ENCODE measurements at places on chromosomes 4 and X. TPM values are rescaled to one million over a fixed set of nuclear protein-coding genes. Genes with fewer than 3 reads are reported as not detected.

DNA sequence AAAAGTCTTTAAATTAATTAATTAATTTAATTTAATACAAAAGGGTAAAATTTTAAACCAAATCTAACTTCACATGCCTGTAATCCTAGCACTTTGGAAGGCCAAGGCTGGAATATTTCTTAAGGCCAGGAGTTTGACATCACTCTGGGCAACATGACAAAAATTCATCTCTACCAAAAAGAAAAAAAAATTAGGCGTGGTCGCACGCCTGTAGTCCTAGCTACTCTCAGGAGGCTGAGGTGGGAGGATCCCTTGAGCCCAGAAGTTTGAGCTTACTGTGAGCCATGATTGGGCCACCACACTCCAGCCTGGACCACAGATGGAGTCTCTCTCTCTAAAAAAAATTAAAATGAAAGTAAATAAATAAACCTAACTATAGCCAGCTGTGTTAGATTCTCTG, 39.2 kb upstream of the ANTXR2 start:
- no peak for DNase-seq

GRCh38 chr4:92618968-92619367, 315.2 kb downstream of the GRID2 start:
- no peak for DNase-seq

DNA sequence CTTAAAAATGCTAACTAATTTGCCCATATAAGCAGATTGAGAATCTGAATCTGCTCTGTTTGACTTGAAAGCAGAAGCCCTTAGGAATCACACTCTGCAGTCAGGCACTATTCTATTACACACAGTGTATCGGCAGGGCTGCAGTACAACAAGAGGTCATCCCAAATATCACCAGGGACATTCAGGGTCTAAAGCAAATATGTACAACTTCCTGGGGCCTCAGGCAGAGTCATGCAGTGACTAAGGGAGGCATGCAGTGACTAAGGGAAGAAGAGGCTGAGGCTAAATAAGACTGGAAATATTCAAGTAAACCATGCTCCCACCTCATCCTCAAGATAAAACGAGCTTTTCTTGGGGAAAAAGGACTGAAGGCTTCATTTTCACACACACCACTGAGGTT, 20.9 kb downstream of the MAPK10 start:
- no peak for DNase-seq

Gene OCIAD1
- polyA plus RNA-seq: 116 TPM

Gene GCNA
- polyA plus RNA-seq: 1.5 TPM

DNA sequence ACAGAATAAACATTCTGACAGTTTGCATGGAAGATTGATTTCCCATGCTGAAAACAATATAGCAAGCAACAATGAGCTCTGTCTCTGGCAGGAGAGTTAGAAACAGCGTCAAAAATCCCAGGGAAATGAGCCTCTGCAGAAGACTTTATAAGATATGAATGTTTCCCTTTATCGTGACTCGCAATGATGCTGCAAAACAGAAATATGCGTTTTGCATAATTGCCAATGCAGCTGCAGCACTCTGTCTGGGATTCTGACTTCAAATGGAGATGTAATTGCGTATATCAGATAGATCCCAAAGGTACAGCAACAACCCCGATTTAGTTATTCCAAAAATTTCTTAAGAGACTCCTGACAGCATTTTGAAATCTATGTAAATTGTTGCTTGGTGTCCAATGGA, 702.4 kb upstream of the EPHA5 start:
- no peak for DNase-seq

DNA sequence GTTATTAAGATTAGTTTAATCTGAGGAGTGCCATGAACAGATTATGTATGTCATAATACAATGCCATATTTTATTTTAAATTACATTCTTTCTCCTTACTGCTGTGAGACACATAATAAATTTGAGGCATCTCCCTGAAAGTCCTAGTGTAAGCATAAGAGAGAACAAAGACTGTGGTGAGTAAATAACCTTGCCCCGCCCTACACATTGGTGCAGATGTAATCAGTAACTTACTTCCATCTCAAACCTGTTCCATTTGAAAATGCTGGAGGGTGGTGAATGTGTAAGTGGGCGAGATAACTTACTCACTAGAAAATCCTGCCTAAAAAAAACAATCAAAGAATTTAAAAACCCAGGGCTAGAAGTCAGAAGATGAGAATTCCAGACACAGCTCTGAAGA, 338.1 kb upstream of the SLIT2 start:
- no peak for DNase-seq

Gene ABCG2
- polyA plus RNA-seq: 1.0 TPM

- no peak for DNase-seq
These were observed 447.5 kb downstream of the NKX6-1 start for GRCh38 chr4:84051639-84052038.

DNA sequence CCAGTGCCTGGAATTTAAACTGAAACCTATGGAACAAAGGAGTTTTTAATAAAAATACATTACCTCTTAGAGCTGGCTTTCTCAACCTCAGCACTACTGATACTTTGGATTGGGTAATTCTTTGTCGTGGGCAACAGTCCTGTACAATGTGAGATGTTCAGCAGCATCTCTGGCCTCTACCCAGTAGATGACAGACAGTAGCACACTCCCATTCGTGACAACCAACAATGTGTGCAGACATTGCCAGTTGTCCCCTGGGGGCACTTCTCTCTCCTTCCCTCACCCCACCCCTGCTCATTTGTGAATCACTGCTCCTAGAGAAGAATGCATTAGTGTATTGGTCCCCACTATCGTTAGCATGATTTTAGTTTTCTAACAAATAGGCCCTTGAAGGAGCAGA, 16.2 kb downstream of the GPAT3 start:
- no peak for DNase-seq

Data from lung (tissue), 17 donors.